Brain microvascular endothelial cell (primary cell): ENCODE measurements at places on chromosomes 3 and 15.

DNA sequence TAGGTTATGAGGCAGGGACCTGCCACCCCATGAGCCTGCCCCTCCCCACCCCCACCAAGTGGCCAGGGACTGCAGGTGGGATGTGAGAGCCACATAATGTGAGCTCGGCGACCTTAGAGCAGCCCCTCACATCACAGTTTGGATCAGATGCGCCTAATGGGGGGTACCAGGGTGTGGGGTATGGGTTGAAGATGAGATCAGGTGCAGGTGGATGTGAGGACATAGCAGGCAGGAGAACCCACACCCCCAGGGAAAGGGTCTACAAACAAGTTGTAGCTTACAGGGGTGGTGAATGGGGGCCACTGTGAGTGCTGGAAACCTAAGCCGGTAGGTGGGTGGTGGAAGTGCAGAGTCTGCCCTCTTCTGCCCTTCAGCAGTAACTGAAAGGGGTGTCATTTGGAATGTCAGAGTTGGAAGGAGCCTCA, 94.0 kb downstream of the CORO2B start:
- DNase-seq: no peak

DNA sequence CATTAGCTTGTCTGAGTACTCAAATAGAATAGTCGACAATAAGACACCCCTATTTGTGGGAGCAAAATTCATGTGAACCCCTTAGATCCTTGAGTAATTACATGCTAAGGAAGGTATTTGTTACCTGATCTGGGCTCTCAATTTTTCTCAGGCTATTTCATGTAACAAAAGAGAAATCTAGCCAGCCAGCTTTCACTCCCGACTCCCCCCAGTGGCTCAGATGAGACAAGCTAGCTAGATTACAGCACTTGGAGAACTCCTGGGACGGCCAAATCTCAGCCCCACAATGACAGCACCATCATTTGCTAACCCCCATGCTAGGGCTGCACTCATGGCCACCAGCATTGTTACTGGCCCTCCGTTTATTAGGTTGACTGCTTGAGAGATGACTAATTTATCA, 41.3 kb downstream of the GLDN start:
- peak; percentile 61 for DNase-seq

DNA sequence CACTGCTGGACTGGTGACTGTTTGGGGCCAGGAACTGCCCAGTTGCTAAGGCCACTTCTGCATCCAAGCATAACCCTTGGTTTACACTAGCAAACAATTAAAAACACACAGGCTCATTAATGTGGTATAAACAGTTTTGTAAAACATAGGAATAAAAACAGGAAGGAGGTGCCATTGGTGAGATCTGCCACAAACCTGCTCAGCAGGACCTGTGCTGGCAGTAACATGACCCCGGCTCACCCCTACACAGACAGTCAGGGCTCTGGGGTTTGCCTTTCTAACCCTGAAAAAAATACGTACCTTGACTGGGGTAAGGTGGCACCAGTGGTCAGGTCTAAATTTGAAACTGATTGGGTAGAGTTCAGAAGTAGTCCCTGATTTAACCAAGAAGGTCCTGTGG, 76.2 kb downstream of the ATP1B3 start:
- no peak for DNase-seq

DNA sequence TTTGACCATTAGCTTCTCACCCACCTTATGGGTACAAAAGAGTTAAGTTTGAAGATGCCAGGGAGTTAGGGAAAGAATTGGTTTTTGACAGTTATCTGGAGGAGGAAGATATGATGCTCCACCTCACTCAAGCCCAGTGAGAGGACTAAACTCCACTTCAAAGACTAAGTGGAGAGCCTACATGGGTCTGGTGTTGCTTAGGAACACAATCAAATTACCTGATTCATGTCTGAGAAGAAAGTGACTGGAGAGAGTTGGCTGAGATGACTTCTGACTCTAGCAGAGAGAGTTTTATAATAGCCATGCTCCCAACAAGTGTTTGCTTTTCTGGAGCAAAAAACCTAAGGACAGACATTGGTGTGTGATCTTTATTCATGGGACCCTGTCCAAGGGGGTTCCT, 43.3 kb downstream of the SUCNR1 start:
- DNase-seq: no peak

- DNase-seq: no peak
These were observed 55.5 kb downstream of the ITGB5 start for GRCh38 chr3:124831628-124832199.

- DNase-seq: no peak
These were observed 9.2 kb downstream of the MITF start for GRCh38 chr3:69748503-69748902.

DNA sequence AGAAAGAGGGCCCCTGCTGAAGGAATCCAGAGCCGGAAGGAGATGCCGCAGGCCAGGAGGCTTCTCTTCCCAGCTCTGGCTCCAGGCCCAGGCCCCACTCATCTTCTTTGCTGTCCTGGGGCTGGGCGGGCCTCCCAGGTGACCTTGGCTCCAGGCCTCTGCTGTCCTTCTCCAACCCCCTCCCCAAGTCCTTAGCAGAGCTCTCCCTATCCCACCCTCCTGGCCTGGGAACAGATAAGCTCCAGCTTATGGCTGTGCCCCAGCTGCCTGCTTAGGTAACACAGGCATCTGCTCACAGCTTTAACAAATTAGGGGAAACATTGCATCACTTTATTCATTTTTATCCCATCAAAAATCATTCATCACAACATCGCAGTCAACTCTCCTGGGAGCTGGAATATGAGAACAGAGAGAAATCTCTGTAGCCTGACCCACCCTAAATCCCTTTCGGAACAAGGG, 86.9 kb downstream of the SEMA5B start:
- DNase-seq: no peak

- DNase-seq: no peak
These were observed 14.5 kb downstream of the TFDP2 start for GRCh38 chr3:142134799-142135325.

- no peak for DNase-seq
These were observed 87.4 kb downstream of the STAG1 start for GRCh38 chr3:136664771-136665170.

DNA sequence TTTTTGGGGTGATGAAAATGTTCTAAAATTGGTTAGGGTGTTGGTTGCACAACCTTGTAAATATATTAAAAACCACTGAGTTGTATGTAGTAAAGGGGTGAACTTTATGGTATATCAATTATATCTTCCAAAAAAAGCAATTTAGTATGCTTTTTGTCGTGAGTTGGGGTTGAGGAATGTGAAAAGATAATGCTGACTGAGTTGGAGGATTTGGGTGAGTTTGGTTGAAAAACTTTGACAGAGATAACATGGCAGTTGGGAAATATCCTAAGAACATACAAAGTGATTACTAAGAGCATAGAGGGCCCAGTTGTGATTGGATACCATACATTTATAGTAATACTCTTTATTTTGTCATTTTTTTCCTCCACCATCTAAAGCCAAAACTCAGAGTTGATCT, 33.6 kb downstream of the HMG20A start:
- peak; percentile 49 for DNase-seq

GRCh38 chr15:62858343-62858742, 184.2 kb upstream of the TPM1 start:
- no peak for DNase-seq

- peak; percentile 16 for DNase-seq
These were observed 799 bp upstream of the C2CD4B start for GRCh38 chr15:62165793-62166375.

- DNase-seq: no peak
These were observed 51.7 kb downstream of the PCSK6 start for GRCh38 chr15:101437618-101438481.

DNA sequence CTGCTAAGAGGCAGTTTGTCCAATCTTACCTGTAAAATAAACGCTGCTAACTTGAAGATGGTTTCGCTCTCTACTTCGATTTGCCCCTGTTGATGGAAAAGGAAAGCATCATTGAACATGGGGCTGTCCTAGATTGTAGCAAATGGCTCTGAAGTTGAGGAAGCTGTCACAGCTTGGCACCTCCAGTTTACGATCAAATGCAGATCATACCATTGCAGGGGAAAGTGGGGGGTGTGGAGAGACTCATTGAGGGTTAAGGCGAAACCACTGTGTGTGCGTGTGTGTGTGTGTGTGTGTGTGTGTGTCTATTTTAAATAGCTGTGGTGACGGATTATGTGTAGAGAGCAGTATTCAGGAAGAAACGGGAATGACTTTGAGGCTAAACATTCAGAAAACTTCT, 127.6 kb upstream of the LMOD3 start:
- no peak for DNase-seq

DNA sequence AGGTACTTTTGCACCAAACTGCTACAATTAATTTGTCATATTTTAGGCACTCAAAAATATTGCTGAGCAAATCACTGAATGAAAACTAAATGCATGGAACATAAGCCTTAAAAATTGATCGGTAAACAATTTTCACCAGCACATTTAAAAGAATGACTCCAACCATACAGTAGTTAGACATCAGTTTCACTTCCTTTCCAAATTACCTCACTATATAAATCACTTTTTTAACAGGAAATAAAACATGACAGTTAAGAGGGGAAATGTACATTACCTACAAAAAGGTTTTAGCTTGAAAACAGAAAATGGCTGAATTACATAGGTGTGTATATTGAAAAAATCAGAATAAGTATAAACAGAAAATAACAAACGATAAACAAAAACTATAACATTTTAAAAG, 108.4 kb downstream of the SERPINI1 start:
- no peak for DNase-seq

GRCh38 chr3:127970966-127971592, 56.0 kb downstream of the KBTBD12 start:
- DNase-seq: peak; percentile 31

DNA sequence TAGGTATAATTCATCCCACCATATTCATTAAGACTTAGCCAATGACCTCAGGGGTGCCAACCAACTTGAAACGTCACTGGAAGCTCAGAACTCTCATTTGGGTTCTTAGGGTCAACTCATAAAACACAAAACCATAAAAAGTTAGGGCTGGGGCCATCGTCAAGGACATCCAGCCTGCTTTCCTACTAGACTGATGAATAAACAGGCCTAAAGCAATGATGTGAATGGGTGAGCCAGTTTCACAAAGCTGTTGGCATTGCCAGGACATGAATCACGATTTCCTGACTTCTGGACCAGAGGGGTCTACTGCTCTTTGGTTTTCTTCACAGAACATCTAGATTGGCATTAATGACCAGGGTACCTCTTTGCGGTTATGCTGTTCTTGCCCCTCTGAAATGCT, 64.7 kb downstream of the EOMES start:
- DNase-seq: no peak

DNA sequence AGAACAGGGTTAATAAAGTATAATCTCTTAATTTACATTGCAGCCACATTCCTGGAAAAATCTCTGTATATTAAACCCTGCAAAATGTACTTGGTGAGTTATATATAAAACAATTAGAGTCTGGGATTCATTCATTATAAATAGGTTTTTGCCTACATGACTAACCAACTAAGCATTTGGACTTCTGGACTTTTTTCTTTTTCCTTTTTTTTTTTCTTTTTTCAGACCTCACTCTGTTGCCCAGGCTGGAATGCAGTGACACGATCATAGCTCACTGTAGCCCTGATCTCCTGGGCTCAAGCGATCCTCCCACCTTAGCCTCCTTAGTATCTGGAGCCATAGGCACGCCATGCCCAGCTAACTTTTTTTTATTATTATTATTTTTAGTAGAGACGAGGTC, 4.5 kb downstream of the DNAJC13 start:
- peak; percentile 36 for DNase-seq

- DNase-seq: no peak
These were observed 277 bp upstream of the DALRD3 start for GRCh38 chr3:49018707-49019006.

- DNase-seq: peak; percentile 88
These were observed 66.4 kb upstream of the TJP1 start for GRCh38 chr15:29888646-29889045.

- DNase-seq: no peak
These were observed 107.5 kb upstream of the SLC2A2 start for GRCh38 chr3:171133796-171134569.

DNA sequence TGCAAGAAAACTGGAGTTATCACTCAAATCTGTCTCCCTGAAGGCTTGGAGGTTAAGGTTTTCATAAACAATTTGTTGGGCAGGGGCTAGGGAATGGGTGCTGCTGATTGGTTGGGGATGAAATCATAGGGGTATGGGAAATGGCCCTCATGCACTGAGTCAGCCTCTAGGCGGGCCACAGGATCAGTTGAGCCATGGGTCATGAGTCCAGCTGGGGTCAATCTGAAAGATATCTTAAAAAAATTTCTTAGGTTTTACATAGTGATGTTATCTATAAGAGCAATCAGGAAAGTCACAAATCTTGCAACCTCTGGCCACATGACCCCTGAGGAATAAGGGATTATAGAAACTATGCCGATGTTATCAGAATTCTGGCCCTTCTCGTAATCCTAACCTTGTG, 491.7 kb downstream of the ZIC1 start:
- no peak for DNase-seq

DNA sequence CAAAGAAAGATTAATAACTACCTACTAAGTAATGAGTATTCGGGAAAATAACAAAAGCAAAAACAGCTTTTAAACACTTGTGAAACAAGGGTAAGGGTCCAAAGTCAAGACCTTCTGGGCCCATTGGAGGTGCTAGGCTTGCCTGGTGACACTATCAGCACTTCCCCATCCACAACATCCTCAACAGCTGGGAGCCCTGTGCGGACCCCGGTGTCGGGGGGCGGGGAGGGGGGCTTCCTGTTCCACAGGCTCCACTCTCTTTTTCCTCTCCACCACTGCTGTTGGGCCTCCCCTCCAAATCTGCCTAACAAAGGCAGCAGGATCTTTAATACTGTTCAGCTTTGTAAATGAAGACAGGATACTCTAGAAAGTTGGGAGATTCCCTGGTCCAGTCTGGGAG, 21.6 kb downstream of the NGRN start:
- no peak for DNase-seq

DNA sequence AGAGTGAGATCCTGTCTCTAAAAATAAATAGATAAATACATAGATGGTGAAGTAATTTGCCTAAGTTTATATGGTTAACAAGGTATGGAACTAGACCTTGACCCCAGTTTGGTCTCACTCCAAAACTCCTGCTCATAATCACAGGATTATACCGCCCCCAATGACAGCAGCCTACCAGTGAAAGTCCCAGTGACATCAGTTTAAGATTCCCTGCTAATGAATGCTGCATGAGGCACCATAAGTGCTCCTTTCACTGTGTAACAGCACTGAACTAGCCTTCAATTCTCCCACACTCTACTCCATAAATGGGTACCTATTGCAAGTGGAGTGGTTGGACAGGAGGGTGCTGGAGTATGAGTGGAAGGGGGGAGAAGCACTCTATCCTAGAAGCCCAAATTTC, 23.7 kb upstream of the THSD4 start:
- no peak for DNase-seq
